Foreskin keratinocyte (primary cell): ENCODE measurements at places on chromosomes 1 and 21. TPM values are rescaled to one million over a fixed set of nuclear protein-coding genes. Genes with fewer than 3 reads are reported as not detected.

DNA sequence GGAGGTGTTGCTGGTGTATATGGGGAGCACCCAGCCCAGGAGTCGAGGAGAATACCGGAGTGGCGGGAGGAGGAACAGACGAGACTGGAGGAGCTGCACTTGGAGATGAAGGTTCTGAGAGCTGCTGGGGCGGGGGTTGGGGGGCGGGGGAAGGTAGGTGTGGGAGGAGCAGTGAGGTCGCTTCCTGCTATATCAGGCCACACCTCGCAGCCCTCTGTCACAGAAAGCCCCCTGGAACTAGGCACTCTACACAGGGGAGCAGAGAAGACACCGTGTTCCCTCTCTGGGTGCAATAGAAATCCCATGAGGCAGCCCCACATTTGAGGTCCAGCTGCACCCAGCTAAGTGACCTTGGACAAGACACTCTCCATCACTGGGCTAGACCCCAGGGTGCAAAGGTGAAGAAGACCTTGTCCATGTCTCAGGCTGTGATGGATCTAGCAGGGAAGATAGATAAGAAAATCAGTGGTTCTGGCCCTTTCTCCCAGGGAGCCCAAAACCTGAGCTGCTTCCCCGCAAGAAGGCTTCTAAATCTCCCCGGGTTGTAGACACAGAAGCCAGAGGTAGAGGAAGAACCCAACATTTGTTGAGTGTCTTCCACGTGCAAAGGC lies 155.8 kb upstream of the EDN2 start:
- no peak for DNase-seq

GRCh38 chr1:168585191-168585590 lies 8.8 kb downstream of the XCL1 start:
- peak; percentile 29 for DNase-seq

- DNase-seq = no peak
Measured at GRCh38 chr1:198628067-198628455, 10.8 kb upstream of the PTPRC start.

DNA sequence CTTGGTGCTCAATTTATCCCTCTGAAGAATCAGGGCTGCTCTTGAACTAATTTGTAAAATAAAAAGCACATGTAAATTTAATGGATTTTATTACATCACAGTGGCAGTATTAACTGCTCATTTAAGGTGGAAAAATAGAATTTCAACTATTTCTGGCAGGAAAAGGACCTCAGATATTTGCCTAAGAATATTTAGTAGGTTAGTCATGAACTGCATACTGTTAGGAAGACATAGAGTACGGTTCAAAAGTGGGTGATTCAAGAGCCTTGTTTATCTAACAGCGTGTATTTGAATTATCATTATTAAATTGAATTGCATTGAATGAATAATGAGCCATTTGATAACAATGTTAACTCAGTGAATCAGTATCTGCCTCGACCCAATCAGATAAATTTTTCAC lies 248.8 kb upstream of the PBX1 start:
- DNase-seq = no peak

DNA sequence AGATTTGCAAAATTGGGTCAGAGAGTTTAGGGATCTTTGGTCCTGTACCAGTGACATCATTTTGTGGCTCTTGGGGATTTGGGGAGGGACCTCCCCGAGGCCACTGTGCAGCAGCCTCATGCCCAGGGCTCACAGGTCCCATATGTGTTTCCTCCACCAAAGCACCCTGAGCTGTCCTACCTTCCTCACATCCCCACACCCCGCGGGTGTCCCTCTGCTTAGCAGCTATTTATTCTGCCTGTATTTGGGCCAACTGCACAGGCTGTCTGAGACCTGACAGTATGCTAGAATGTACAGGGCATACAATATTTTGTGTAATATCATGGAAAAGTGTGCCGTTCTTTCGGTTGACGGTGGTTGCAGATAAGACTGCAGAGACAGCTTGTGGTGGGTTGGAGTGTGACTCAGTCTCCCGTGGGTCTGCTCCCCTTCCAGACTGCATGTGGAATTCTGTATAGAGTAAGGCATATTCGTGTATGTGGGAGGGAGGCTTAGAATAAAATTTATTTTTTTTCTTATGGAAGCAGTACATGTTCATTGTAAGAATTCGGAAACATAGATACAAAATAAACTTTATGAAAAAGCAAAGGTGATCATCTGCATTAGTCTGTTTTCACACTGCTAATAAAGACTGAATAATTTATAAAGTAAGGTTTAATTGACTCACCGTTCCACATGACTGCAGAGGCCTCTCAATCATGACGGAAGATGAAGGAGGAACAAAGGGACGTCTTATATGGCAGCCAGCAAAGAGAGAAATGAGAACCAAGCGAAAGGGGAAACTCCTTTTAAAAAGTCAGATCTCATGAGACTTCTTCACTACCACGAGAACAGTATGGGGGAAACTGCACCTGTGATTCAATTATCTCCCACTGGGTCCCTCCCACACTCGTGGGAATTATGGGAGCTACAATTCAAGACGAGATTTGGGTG lies 84.4 kb downstream of the ADARB1 start:
- no peak for DNase-seq

GRCh38 chr21:41506611-41507520 lies 1.1 kb downstream of the TMPRSS2 start:
- peak; percentile 34 for DNase-seq

- no peak for DNase-seq
Measured at GRCh38 chr1:10179406-10180091, 30.8 kb upstream of the KIF1B start.

DNA sequence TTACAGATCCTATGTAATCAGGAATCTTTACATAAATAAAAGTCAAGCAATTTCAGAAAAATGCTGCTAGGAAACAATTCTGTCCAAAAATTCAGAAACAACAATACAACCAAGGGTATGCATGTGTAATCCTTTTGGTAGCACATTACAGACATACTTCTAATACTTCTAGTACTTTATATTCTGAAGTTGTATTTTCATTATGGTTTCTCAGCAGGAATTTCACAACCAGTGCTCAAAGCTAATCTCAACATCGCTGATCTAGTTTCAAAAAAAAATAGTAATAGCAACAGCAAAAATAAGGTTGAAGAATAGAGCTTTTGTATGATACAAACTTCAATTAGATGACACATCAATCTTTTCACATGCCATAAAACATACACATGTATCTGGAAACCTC lies 545.2 kb downstream of the LTN1 start:
- DNase-seq = no peak

DNA sequence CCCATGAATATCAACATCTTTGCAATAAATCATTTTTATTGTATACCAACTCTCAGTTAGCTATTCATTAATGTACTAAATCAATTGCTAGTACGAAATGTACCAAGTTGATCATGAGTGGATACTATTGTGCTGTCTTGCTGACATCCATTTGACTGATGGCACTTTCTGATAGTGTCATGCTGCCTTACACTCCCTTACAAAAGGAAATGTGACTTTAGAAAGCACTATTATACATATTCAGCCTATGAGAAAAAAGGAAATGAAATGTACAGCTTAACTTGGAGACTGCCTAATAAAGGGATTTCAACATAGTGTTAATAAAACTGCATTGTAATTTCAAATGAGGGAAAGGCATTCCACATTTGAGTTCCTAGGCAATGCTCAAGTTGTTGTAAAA lies 52.2 kb downstream of the PLA2G4A start:
- no peak for DNase-seq

GRCh38 chr21:34132926-34133325 lies 59.5 kb downstream of the MRPS6 start:
- DNase-seq = no peak

GRCh38 chr1:245842106-245842505 lies 665.0 kb downstream of the SMYD3 start:
- DNase-seq = no peak

- DNase-seq = no peak
Measured at GRCh38 chr1:43995984-43996732, 4.8 kb downstream of the CCDC24 start.

DNA sequence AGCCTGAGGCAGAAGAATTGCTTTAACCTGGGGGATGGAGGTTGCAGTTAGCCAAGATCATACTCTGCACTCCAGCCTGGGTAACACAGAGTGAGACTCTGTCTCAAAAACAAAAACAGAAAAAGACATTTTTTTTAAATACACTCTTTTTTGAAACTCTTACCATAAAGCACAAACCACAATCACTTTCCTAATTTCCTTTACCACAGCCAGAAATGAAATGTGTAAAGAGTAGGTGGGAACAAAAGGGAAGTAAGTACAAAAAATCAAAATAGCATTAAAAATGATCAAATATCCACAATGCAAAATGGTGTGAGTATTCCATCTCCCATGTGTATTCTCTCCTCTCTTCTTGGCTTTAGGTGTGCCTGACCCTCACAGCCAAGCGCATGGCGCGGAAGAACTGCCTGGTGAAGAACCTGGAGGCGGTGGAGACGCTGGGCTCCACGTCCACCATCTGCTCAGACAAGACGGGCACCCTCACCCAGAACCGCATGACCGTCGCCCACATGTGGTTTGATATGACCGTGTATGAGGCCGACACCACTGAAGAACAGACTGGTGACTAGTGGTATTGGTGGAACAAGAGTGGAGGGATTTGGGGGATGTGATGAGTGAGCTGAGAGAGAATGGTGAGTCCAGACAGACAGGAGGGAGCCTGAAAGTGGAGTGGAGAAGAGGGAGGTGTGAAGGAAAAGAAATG lies 14.9 kb downstream of the ATP1A4 start:
- DNase-seq = no peak

- DNase-seq = no peak
Measured at GRCh38 chr1:206824331-206824730, 41.1 kb upstream of the IL20 start.

DNA sequence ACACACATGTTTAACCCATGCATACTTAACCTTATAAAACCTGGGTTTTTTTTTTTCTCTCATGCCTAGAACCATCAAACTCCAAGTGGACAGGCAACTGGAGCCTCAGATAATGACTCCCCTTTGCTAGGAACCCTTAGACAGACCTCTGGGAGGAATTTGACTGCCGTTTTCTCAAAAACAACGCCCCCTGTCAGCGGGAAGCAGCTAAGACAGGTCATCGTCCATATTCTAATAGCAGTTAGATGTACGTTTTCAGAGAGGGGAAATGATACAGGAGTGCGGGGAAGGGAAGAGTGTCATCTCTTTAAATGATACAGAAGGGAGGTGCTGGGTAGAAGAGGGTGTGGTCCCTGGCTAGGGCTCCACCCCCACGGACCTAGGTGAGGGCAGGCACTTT lies 34.7 kb downstream of the LRRC3 start:
- DNase-seq = no peak

GRCh38 chr1:213051127-213051880 lies at the start of gene RPS6KC1:
TSS of gene RPS6KC1 (plus strand) at chr1:213051241. CDS start at chr1:213051405, 164 bp downstream.
- peak; percentile 74 for DNase-seq

DNA sequence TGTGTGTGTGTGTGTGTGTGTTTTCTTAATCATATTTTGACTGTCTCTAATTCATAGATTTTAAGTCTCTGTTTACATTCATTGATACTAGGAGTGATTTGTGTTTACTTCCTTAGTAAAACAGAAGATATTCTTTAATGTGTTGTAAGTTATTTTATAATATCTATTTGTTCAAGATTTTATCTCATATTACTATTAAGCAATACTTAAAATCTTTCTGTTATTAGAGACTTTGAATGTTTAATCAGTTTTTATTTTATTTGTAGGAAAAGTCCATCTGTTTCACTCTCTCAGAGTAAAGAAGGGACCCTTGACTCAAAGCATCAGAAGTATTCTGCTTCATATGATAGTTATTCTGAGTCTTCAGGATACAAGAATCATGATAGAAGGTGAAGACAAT lies 89.2 kb downstream of the CEP350 start:
- no peak for DNase-seq

S100A7 gene
- total RNA-seq = 0.37 TPM in 1 of 2 replicates, not detected in the other

RPTN gene
- 0.04 and 0.07 TPM in 2 replicates for total RNA-seq

COP1 gene
- total RNA-seq = 46.7 and 52.7 TPM in 2 replicates

CNR2 gene
- total RNA-seq = not detected in 2 replicates

DENND1B gene
- total RNA-seq = 7.6 and 9.8 TPM in 2 replicates

GJC2 gene
- 0.82 and 1.1 TPM in 2 replicates for total RNA-seq

PERM1 gene
- not detected in 2 replicates for total RNA-seq

SYT6 gene
- total RNA-seq = not detected in 2 replicates
